ENCODE measurements at places on chromosomes 7 and 10.
A peak's percentile ranks its signal among the peaks of the same experiment; 100 is the strongest.

DNA sequence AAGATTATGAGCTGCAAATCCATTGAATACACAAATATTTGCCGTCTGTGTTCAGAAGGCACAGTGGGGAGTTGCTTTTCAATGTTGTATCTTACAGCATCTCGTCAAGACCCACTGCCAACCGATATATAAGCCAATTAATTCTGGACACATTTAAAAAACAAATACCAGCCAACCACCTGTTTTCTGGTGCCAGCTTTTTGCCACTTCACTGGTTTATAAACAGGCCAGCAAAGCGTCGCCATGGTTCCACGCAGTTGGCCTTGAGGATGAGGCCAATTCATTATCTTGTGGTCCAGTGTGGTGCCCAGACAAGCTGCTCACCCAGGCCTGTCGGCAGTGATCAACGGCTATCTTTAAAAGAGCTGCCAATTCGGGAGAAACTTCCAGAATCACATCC lies 321.0 kb downstream of the TCERG1L start:
- DNase-seq, result no peak

GRCh38 chr10:57706016-57706415 lies 561.7 kb downstream of the IPMK start:
- DNase-seq, result no peak

GRCh38 chr7:17275749-17276671 lies 22.4 kb upstream of the AHR start:
- peak; percentile 92 for DNase-seq

DNA sequence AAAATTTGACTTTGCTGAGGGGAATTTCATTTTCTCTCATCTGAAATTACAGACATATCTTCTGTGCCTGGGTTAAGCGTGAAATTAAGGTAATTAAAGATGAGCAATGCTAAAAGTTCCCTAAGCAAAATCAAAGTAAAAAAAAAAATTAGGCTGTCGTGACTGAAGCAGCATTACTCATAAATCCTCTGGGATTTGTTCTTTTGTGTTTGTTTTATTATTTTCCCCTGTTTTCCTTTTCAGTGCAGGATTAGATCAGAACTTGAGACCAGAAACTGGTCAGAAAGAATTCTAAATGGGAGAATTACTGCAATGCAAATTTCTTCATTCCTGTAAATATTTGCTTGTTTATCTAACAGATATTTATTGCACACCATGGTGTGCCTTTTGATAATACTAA lies 141.4 kb upstream of the BET1 start:
- no peak for DNase-seq

- DNase-seq, result peak; percentile 88
Observed at GRCh38 chr7:40305229-40305628, 170.4 kb downstream of the SUGCT start.

GRCh38 chr7:28052933-28053332 lies 127.7 kb downstream of the JAZF1 start:
- DNase-seq, result peak; percentile 75

DNA sequence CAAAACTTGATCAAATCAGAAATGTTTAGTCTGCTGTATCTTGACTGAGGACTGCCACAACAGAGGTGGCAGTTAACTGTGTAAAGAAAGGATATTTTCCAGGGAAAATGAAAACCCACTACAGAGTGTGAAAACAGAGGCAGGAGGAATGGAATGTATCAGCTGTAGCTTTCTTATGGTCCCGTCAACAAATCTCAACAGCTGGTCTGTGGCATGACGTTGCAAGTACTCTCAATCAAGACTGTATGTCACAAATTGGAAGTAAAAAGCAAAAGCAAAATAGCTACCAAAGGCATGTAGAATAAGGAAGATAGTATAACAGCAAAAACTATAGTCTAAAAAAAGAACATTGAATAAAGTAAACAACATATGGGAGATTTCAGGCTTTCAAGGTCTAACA lies 123.5 kb downstream of the KMT2C start:
- no peak for DNase-seq

DNA sequence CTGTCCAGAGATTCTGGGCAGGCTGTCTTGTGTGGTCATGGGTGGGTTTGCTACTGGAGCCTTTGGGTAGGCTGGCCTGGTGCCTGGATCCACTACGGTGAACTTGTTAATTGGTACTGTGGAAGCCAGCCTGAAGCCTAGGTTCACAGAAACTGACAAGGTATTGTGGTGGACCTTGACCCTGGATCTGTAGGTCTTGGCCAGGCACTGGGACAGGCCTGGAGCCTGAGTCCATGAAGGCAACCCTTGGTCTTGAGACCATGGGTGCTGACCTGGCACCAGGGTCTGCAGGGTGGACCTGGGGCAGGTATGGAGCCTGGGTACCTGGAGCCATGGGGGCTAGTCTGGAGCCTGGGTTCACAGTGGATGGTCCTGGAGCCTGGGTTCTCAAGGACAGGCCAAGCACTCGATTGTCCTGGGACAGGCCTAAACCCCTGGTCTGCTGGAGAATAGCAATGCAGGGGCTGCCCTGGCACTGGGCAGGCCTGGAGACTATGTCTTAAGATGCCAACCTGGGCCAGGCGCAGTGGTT lies 85.8 kb downstream of the CCDC3 start:
- no peak for DNase-seq

GRCh38 chr7:24572997-24573553 lies at the start of gene PALS2:
Gene PALS2, plus strand, starts transcription at chr7:24573452. Its CDS starts 50,216 bp downstream, at chr7:24623668.
- peak; percentile 90 for DNase-seq

DNA sequence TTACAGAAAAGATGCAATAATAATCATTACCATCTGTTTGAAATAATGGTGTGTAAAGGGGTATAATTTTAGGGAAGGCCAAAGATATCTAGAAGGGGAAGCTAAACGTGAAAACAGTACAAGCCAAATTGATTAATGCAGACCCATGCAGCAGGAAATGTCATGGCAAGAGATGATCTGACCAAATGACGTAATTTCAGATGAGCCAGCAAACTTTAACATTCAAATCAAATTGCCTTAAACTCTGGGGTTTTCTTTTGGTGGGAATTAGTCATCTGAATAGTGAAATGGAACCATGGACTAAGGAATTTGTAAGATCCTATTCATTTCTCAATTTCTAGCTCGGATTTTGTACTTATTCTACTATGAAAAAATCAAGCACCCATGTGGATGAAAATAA lies 21.4 kb upstream of the SCIN start:
- peak; percentile 72 for DNase-seq

DNA sequence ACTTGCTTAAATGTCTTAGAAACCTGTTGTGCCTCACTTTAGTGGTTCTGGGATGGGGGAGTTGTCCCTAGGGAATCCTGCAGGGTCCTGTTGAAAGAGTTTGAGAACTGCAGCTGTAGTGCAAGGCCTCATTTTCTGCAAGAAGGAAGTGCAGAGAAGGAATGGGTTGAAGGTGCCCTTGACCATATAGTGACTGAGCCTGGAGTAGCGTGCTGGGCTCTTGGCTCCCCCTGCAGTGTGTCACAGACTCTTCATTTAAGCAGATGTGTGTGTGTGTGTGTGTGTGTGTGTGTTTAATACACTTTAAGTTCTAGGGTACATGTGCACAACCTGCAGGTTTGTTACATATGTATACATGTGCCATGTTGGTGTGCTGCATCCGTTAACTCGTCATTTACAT lies 92.2 kb downstream of the GRK5 start:
- DNase-seq, result no peak

DNA sequence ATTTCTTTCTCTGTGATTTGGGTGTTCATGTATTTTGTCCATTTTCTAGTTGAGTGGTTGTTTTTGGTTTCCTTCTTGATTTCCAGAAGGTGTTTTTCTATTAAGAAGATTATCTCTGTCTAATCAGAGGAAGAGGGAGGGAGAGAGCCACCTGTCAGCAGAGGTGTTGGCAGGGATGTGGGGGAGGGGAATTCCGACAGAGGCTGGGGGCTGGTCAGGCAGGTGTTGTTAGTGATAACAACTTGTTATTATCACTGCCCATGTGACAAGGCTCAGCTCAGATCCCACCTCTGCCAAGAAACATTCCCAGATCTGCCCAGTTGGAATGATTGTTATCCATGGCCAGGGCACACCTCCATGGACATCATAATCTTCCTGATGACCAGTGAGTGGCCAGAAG lies 293.4 kb downstream of the GFRA1 start:
- DNase-seq, result no peak

DNA sequence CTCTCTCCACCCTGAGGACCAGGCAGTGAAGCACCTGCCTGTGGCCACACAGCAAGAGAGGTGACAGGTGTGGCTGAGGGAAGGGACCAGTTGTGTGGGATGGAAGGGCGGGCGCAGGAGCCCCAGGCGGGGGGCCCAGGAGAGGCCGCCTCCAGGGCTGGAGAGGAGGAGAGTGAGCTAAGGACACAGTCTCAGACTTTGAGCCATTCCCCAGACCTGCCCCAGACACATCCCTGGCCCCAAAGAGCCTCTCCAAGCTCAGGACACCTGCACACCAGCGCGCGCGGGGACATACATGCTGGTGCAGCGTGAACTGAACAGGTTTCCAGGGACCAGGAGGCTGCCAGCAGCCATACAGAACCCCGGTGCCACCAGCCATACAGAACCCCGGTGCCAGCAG lies 237.3 kb downstream of the MAD1L1 start:
- DNase-seq, result no peak

DNA sequence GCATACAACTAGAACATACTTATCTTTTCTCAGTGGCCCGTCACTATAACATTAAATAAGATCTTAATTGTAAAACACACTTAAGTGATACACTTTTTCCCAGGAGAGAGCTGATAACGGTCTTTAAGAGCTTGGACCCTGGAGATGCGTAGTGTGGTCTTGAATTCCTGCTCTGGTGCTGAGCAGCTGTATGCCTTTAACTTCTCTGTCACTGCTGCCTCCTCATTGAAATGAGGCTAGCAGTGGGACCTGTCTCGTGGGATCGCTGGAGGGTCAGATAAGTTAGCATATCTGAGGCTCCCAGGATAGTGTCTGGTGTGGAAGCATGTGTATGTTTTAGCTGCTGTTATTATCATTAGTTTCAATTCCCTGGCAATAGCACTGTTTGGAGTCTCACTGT lies 194.9 kb downstream of the SDK1 start:
- DNase-seq, result no peak

DNA sequence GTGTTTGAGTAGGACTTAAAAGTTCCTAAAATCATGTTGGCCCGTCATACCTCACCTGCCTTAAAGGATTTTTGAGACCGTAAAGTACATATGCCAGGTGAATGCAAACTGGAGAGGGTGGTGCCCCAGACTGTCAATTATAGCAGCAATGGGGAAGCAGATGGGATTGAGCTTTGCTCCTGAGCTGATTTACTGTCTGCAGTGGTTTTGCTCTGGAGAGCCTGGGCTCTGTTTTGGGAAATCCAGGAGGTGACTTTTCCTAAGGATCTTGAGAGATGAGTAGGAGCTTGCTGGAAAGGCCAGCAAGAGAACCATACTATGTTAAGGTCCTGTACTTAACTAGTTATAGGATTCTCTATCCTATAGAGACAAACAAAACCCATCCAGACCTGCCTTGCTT lies 43.0 kb downstream of the COL13A1 start:
- no peak for DNase-seq

DNA sequence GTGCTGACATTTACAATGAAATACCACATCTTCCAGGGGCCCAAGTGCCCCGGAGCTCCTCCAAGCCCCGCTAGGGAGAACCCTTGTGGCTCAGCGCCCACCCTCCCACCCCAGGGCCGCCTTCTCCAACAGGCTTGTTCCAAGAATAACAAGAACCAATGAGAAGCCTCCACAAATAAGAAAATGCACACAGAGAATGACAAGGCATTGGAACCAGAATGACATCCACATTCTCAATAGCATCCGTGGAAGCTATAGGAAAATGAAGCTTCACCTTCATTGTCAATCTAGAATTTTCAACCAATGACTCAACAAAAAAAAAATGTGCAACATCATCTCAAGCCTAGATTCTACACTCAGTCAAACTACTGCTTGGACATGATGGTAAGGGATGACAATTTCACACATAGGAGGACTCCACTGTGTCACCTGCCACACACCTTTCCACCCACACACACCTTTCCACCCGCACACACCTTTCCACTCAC lies 50.4 kb upstream of the PPP2R2D start:
- DNase-seq, result no peak

DNA sequence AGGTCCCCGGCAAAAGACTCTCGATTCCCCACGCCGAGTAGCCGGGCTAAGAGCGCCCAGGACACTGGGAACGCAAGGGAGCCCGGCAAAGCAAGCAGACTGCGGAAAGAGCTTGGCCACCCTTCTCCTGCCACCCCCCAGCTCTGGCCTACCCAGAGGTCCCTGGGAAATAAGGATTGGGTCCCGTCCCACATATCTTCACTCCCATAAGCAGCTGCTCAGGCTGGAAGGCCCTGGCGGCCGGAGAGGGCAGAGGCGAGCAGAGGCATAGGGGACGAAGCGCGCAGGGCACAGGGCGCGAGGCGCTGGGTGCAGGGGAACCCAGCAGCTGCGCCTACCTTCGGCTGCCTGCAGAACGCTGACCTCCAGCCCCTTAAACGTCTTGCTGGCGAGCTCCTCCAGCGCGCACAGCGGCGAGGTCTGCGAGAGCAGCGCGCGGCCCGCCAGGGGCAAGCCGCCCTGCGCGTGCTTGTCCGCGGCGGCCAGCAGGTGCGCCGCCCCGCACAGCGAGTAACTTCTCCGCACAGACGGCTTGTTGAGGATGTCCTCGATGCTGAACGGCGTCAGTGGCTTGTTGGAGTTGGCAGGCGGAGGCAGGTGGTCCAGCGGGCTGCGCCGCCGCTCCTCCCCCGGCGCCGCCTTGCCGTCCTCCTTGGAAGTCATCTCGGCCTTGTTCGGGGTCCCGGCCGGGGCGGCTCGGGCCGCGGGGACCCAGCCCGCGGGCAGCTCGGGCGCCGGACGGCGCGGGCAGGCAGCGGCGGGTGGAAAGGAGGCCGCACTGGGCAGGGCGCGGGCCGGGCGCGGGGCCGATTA lies 904 bp downstream of the LBX1 start:
- no peak for DNase-seq

DNA sequence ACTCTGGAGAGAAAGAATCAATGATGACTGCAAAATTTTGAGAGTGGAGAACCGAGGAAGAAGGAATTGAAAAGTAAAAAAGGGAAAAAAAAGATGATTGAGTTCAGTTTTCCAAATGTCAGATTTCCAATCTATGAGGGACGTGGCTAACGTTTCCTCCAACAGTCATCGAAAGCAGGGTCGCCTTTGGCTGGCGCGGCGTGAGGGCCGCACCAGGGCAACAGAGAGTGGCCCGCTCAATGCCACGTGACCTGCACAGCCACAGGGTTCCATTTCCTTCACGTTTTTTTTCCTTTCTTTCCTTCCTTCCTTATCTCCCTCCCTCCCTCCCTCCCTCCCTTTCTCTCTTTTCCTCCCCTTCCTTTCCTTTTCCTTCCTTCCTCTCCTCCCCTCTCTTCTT lies 101.9 kb downstream of the WDR37 start:
- DNase-seq, result no peak
